ENCODE measurements at places on chromosomes 2 and 18. TPM values are rescaled to one million over a fixed set of nuclear protein-coding genes. Genes with fewer than 3 reads are reported as not detected.

The ATP6V1C2 gene
- 3.6 TPM for polyA plus RNA-seq

The TPO gene
- 2.9 TPM for polyA plus RNA-seq

GRCh38 chr2:15642815-15643500, 51.3 kb downstream of the DDX1 start:
- no peak for DNase-seq
- no peak overlapping the region for H3K27ac ChIP-seq
- no peaks in the 10 kb centered on the region for H3K27me3 ChIP-seq
- no peaks in the 10 kb centered on the region for H3K4me1 ChIP-seq
- H3K4me3 ChIP-seq, result no peak overlapping the region

The BOLL gene
- polyA plus RNA-seq, result 256 TPM

The TMEM237 gene
- 21.3 TPM for polyA plus RNA-seq

- H3K27me3 ChIP-seq, result no peaks in the 10 kb centered on the region
- no peaks in the 10 kb centered on the region for H3K36me3 ChIP-seq
- H3K4me1 ChIP-seq, result no peaks in the 10 kb centered on the region
- no peak overlapping the region for H3K4me3 ChIP-seq
- DNase-seq, result no peak
- no peak overlapping the region for H3K27ac ChIP-seq
These were observed 44.9 kb downstream of the STK25 start for GRCh38 chr2:241463276-241464135.

GRCh38 chr18:27616324-27616723, 431.2 kb upstream of the CHST9 start:
- no peak overlapping the region for H3K4me3 ChIP-seq
- no peaks in the 10 kb centered on the region for H3K27me3 ChIP-seq
- no peaks in the 10 kb centered on the region for H3K36me3 ChIP-seq

DNA sequence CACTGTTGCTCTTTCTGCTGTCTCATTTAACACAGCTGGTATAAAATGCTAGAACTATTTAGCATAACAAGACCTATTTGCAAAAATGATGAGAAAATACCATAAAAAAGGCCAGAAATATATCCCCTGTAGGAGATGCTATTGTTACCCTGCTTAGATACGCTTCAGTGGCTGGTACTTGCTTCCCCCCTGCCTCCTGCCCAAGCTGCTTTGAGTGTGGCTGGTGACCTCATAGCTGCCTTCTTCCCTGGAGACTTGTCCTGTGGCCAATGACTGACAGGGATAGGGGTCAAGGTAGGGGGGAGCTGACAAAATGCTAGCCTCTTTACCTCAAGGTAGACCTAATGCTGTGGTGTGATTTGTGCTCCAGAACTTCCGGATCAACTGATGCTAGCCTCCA, 150.2 kb upstream of the ZEB2 start:
- H3K36me3 ChIP-seq, result no peaks in the 10 kb centered on the region
- DNase-seq, result no peak
- H3K4me1 ChIP-seq, result no peaks in the 10 kb centered on the region

GRCh38 chr2:159516241-159516758, 100.0 kb downstream of the BAZ2B start:
- H3K27ac ChIP-seq, result peak overlapping the region; percentile 68
- no peaks in the 10 kb centered on the region for H3K27me3 ChIP-seq
- H3K4me3 ChIP-seq, result peak overlapping the region; percentile 48
- H3K4me1 ChIP-seq, result peaks cover 11% of the 10 kb centered on the region

The PAX8 gene
- 22.3 TPM for polyA plus RNA-seq

- H3K4me1 ChIP-seq, result peaks cover 9% of the 10 kb centered on the region
- DNase-seq, result peak; percentile 24
- no peak overlapping the region for H3K27ac ChIP-seq
- H3K36me3 ChIP-seq, result no peaks in the 10 kb centered on the region
- no peaks in the 10 kb centered on the region for H3K27me3 ChIP-seq
These were observed 131.5 kb upstream of the L3MBTL4 start for GRCh38 chr18:6546229-6546628.

DNA sequence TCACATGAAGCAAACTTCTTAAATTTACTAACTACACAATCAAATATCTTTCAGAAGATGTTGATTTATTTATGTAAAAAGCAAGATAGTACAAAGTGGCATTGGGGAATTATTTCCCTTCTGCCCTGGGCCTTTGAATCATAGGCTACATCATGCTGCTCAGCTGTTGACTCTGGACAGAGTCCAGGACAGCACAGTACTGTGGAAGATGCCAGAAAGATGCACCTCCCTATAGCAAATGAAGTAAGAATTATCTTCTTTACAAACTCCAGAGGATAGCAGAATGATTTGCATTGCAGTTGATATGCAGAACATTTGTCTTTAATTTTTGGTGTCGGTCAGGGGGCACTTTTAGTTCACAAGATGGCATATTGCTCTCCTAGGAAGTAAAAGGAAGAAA, 1354.5 kb upstream of the ZEB2 start:
- no peaks in the 10 kb centered on the region for H3K27me3 ChIP-seq
- H3K27ac ChIP-seq, result no peak overlapping the region
- H3K4me1 ChIP-seq, result no peaks in the 10 kb centered on the region
- DNase-seq, result no peak

GRCh38 chr2:109538546-109538945, 75.2 kb downstream of the SEPTIN10 start:
- H3K27ac ChIP-seq, result no peak overlapping the region
- no peaks in the 10 kb centered on the region for H3K36me3 ChIP-seq
- H3K4me3 ChIP-seq, result no peak overlapping the region
- no peaks in the 10 kb centered on the region for H3K4me1 ChIP-seq
- H3K27me3 ChIP-seq, result no peaks in the 10 kb centered on the region

DNA sequence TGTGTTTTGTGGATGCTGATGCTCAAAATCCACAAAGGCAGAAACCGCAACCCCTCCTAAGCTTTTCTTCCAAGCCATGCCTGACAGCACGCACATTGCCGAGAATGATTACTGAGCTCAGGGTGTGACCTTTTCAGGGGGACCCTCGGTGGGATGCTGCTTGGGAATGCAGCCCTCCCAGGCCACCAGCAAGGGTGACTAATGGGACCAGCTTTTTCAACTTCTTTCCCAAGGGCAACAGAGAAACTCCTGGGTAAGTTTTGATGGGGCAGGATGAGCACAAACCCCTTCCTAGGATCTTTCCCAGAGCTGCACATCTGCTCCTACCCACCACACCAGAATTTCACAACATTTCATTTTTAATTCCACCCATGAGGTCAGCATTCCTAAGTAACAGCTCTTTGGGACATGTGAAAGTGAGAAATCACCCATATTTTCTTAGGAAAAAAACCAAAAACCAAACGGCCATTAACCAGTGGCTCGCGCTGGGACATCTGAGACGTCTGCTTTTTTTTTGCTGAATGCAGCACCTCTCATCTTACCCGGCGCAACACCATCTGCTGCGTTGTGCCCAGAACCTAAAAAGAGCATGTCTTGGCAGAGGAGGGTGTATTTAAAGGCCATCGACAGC, 119.0 kb downstream of the ARL4C start:
- H3K4me3 ChIP-seq, result no peak overlapping the region
- no peak overlapping the region for H3K27ac ChIP-seq
- no peaks in the 10 kb centered on the region for H3K36me3 ChIP-seq
- DNase-seq, result no peak
- peaks cover 8% of the 10 kb centered on the region for H3K4me1 ChIP-seq

GRCh38 chr2:222833410-222833809, 27.4 kb upstream of the ACSL3 start:
- DNase-seq, result no peak
- H3K27me3 ChIP-seq, result no peaks in the 10 kb centered on the region
- H3K4me1 ChIP-seq, result no peaks in the 10 kb centered on the region
- H3K27ac ChIP-seq, result no peak overlapping the region
- no peak overlapping the region for H3K4me3 ChIP-seq

Data from testis (tissue), 5 donors.